ENCODE measurements at places on chromosomes 5 and 9.

- no peak for DNase-seq
These were observed 163.4 kb downstream of the FER start for GRCh38 chr5:108911055-108911454.

DNA sequence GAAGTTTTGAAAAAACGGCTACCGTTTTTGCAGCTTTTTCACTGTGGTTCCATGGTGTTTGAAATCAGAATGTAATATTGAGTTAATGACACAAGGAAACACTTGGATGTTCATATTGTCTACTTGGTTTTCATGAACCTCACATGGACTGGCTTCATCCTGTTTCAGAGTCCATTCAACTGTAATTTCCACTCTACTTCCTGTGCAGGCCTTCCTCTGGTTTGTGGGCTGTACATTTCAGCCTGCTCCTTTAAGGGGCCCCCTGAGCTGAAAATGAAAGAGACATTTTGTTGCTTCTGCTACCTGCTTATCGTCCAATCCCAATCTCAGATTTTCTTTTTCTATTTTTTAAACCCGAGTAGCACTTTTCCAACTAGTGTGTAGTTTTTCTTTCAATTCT is 41.8 kb upstream of the CDKN2B start:
- no peak for DNase-seq

- no peak for DNase-seq
These were observed 16.2 kb downstream of the LHX6 start for GRCh38 chr9:122212473-122213004.

GRCh38 chr5:438481-438981 is 4.4 kb upstream of the EXOC3 start:
- peak; percentile 2 for DNase-seq

GRCh38 chr5:151584057-151584937 is 6.8 kb downstream of the FAT2 start:
- DNase-seq, result no peak

DNA sequence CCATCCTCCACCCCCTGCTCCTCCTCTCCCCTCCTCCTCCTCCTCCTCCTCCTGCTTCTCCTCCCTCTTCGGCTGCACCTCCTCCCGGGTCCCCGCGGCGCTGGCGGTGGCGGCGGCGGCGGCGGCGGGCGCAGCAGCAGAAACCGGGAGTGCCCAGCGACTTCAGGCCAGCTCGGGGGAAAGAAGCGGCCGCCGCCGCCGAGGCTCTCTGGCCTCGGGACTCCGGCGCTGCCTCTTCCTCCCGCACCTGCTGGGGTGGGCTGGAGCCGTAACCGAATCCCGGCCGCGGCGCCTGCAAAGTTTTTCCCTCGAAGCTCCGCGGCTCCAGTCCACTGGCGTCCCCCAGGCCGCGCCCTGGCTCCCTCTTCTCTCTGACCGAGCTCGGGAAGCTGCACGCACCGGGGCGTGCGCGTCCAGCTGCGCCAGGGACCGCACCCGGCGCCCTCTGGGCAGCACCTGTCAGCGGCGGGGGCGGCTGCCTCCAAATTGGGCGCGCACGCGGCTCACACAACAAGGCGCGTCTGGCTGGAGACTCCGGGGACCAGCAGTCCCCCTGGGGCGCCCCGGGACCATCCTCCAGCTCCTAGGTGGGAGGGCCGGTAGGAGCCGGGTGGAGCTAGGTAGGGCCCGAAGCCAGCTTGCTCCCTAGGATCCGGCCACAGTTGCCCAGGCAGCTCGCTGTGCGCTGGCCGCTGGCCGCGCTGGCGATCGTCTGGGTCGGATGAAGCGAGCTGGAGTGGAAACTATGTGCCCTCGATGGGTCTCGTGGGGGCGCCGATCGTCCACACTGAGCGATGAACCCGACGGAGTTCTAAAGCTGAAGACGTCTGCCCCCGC is at the start of gene MCTP1:
Gene MCTP1 (minus strand): TSS at position 523 of the 837 bp plus-strand sequence.
- DNase-seq, result peak; percentile 22

DNA sequence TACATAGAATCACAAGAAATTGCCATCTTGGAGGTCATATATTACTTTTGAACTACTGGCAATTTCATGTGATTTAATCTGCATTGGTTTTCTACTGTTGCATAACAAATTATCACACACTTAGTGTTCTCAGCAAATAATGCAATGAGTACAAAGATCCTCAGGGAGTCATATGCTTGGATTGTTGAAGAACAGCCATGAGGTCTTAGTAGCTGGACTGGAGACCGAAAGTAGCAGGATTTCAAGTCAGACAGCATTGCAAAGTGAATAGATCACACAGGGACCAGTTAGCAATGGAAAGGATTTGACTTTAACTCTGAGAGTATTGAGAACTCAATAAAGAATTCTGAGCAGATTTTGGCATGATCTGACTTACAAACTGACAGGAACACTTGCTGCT is 32.2 kb upstream of the FRMD3 start:
- DNase-seq, result no peak

DNA sequence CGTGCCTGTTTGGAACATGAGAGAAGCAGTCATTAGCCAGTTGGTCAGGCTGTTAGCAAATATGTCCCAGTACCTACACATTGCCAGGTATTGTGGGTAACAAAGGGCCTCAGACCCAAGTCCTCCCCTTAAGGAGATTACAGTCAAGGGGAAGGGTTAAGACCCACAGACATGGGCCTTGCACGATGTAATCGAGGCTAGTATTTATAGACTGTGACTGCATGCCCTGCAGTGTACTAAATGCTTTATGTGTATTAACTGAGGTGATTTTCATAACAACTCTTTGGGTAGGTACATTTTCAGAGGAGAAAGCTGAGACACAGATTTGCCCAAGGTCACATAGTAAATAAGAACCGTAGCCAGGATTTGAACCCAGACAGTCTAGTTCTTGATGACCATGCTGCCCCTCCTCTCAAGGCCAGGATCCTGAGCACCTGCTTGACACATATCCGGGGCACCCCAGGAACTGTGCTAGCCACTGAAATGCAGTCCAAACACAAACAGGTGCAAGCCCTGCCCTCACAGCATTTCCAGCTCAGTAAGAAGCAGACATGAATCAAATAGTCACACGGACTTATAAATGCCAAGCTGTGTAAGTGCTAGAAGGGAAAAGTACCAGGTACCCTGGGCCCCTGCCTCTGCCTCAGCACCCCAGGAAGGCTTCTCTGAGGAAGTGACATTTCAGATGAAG is 32.0 kb upstream of the GRPEL2 start:
- DNase-seq, result no peak

GRCh38 chr9:138009016-138009802 is 131.6 kb downstream of the CACNA1B start:
- no peak for DNase-seq

- no peak for DNase-seq
These were observed 20.4 kb downstream of the ERGIC1 start for GRCh38 chr5:172854451-172854871.

- no peak for DNase-seq
These were observed 19.2 kb downstream of the MARCHF3 start for GRCh38 chr5:127011153-127011552.

DNA sequence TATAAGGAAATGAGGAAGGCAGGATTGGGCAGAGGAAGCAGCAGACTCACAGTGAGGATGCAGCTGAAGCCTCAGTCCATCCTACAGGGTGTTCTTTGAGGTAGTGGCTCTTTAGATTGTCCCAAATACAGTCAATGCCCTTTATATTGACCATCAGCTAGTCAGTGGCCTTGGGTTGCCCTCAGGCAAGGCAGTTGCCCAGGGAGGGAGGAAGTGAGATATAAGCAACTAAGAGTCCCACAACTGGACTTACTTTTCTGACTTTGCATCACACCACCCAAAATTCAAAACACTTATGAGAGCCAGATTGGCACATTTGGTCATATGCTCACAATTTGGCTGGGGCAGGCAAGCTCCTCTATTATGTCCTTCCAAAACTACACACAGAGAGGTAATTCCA is 9.4 kb upstream of the SLC12A2 start:
- no peak for DNase-seq

DNA sequence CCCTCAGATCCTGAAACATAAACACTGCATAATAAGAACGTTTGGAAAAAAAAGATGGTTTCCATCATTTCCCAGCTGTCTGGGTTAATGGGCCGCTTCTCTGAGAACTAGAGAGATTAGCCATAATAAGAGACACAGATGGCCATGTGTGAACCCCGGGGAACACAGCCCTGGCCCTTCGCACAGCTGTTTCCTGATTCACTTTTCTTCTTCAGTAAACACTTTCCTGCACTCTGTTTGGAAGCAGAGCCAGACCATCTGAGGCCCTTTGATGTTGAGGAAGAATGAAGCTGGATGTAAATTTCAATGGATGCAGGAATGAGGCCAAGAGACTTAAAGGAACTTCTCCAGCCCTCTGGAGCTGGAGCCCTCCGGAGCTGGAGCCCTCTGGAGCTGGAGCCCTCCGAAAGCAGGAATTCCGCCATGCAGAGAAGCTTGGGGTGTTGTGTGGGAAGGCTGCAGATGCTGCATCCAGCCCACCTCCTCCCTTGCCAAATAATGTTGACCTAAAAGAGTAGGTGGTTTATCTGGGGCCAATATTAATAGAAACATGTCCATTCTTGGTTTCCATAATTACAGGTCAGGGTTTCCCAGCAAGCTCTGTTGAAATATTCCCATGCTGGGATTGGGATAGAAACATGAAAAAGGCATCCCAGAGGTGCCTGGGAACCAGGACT is 218.9 kb downstream of the NXNL2 start:
- DNase-seq, result no peak

DNA sequence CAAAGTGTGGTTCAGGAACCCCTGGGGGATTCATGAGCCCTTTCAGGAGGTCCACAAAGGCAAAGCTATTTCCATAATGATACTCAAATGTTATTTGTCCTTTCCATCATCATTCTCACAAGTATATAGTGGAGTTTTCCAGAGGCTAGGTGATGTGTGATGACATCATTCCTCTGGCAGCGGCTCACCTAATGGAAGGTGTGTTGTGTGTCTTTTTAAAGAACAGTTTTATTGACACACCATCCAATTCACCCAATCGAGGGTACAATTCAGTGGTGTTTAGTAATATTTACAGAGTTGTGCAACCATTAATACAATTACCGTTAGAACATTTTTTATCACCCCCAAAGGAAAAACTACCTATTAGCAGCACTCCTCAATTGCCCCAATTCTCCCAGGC is 9.7 kb downstream of the NANS start:
- no peak for DNase-seq

GRCh38 chr5:79746642-79747569 is 57.3 kb downstream of the CMYA5 start:
- no peak for DNase-seq

- peak; percentile 3 for DNase-seq
These were observed 1.4 kb downstream of the PRR16 start for GRCh38 chr5:120465436-120465961.

DNA sequence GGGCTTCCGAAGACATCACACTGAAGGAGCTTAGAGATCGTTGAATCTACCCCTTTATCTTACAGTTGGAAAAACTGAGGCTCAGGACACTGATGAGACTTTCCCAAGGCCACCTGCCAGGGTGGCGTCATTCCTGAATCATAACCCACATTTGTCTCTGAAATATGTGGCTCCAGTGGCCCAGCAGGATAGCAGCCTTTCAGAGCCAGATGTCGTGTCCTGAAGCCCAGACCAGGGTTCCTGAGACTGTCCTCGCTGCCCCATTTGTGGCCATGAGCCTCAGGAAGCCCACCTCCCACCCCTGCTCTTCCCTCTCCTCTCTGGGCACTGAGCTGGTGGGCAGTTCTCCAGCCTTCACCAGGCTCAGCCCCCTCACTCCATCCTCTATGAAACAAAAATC is 2.4 kb downstream of the HMCN2 start:
- DNase-seq, result no peak

DNA sequence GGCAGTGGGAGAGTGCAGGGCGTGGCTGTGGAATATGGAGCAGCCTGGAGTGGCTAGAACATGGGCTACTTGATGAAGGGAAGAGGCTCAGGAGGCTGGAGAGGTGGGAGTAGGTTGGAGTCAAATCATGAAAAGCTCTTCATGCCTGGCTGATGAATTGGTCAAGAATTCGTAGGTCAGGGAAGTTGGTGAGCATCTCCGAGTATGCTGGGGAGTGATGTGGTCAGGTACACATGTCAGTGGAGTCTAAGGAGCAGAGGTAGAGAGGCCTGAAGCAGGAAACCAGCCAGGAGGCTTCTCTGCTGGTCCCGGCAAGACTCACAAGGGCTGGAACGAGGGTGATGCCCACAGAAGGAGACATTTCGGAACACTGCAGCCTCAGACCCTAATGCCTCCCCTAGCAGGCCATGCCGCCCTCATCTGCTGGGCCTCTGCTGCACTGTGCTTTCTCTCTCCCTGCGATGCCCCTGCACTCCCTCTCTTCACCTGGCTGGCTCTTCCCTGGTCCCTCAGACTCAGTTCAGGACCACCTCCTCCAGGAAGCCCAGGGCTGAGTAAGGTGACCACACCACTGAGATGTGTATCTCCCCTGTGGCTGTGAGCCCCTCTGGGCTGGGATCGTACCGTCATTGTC is 33.6 kb downstream of the TMOD1 start:
- DNase-seq, result no peak

DNA sequence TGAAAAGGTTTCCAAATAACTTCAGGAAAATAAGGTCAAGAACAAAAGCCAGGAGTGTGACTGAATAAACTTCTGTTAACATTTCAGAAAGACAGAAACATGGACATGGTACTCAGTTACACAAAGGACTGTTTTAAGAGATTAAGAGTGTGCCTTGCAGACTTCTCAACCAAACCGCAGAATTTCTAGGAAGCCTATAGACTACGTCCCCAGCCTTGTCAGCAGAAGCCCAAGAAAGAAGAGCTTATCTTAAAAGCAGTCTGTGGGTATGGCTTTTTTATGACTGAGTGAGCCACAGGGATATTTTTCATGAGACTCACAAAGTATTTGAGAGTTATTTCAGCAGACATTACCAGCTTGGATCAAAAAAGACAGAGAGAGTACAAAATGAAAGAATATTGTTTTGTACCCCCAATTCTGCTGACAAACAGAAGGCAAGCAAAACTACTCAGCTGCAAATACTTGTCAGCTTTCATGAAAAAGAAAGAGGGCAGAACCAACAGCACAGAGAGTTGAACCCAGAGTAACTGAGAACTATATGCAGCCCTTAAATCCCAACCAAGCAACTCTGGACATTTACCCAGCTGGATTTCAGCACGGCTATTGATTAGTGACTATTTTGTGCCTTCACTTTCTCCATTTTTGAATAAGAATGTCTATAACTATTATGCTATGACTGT is 711.0 kb upstream of the CTNND2 start:
- DNase-seq, result no peak

DNA sequence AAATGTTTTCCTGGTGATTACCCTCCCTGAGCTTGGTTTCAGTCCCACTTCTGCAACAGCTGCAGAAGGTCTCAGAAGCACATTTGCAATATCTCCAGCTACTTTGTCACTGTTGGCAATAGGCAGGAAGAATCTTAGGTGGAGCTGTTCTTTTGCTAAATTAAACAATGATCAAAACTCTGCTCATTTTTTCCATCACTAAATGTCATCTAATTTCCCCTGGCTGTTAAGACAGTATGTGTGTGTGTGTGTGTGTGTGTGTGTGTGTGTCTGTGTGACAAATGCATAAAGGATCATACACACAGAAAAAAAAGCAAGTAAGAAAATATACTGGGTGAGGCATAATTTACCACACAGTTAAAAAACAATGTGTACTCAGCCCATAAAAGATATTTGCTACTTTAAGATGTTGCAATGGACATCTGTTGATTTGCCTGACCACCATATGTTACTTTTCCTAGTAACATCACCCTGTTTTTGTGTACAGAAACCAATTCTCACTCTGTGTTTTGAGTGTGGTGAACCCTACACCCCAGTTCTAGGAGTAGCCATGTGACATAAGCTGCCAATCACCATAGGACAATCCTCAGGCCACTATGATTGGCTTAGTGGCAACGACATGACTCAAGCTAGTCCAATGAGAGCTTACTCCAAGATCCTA is 572.6 kb upstream of the CLINT1 start:
- DNase-seq, result peak; percentile 20

Data from activated naive CD4-positive, alpha-beta T cell treated with anti-CD3 and anti-CD28 coated beads for 36 hours (primary cell).